Fibroblast of lung (primary cell): ENCODE measurements at places on chromosomes 5 and 9.
A peak's percentile ranks its signal among the peaks of the same experiment; 100 is the strongest.

DNA sequence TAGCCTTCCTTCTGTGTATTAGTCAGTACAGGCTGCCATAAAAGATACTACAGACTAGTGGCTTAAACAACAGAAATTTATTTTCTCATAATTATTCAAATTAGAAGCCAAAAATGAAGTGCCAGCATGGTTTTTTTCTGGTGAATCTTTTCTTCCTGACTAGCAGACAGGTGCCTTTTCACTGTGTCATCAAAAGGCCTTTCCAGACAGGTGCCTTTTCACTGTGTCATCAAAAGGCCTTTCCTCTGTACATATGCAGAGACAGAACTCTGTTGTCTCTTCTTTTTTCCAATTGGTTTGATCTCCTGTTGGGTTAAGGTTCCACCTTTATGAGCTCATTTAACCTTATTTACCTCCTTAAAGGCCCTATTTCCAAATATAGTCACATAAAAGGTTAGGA, 599.9 kb downstream of the ISL1 start:
- DNase-seq: no peak

GRCh38 chr9:113728989-113729388, 147.1 kb upstream of the ZNF618 start:
- no peak for DNase-seq

GRCh38 chr5:40093550-40093949, 586.2 kb upstream of the PTGER4 start:
- DNase-seq: no peak

GRCh38 chr9:95626885-95627558, 110.3 kb upstream of the PTCH1 start:
- DNase-seq: no peak

DNA sequence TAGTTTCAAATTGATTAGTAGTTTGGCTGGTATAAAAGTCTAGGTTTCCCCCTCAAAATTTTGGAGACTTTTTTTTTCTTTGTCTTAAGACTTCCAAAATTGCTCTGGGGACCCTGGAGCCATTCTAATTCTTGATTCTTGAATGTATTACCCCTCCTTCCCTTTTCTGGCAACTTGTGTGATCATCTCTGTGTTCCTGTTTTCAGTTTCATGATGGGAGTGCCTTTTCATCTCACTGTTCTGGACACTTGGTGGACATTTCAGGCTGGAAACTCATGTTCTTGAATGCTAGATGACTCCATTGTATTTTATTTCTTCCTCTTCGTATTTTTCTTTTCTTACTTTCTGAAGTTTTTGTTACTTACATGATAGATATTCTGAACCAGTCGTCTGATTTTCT, 57.3 kb upstream of the LRRC70 start:
- no peak for DNase-seq

GRCh38 chr5:148739023-148739422, 84.7 kb upstream of the HTR4 start:
- DNase-seq: no peak

GRCh38 chr5:131406975-131407638, 143.3 kb downstream of the CDC42SE2 start:
- no peak for DNase-seq

- peak; percentile 48 for DNase-seq
Measured at GRCh38 chr5:159175547-159175946, 33.8 kb downstream of the RNF145 start.

DNA sequence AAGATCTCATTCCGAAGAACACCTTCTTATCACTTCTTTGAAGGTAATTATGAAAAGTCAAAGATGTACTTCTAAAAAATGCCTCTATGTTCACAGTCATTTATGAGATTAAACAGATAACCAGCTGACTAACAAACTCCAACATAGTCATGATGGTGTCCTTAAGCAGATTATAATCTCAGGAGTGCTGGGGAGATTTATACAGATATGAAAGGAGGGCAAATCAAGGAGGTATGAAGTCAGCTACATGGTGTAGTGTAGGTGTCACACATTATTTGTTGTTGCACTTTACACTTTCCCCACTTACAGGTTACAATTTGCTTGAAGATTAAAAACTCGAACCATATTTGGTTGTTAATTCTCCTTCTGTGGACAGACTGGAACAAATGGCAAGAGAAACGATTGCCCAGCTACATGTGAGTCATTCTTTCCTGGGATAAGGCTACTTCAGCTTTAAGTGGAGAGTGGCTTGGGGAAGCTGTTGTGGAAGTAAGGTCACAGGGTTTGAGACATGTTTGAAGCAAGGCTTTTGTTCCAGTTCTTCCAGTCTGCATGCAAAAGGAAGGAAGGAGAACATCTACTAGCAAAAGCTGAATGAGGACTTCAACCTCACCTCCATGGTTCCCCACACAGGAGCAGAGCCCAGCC, 320.1 kb downstream of the ADGRV1 start:
- peak; percentile 79 for DNase-seq

DNA sequence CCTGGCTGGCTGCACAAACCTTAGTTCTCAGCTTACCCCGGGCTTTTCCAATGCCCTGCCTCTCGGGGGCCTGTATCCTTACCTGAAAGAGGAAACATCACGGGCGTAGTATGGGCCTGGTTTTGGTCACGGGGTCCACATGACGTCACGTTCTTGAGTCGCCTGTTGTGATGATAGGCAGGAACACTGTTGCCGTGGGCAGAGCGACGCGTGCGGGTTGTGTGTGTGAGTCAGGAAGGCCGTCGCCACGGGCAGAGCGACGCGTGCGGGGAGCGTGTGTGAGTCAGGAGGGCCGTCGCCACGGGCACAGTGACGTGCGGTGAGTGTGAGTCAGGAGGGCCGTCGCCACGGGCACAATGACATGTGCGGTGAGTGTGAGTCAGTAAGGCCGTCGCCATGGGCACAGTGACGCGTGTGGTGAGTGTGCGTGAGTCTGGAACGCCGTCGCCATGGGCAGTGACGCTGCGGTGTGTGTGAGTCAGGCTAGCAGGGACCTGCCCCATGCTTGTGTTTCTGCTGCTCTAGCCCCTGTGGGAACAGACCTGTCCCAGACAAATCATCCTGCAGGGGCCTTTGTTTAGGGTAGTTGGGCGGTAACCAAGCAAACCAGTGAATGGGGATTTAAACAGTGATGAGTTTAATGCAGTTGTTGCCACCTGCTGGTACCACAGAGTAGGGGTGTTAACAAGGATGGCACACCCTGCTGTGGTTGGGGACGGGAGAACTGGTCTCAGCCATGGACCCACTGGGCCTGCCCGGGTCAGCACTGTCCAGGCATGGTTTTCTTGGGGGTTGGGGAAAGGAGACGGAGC, 19.8 kb downstream of the TRIP13 start:
- DNase-seq: peak; percentile 99

DNA sequence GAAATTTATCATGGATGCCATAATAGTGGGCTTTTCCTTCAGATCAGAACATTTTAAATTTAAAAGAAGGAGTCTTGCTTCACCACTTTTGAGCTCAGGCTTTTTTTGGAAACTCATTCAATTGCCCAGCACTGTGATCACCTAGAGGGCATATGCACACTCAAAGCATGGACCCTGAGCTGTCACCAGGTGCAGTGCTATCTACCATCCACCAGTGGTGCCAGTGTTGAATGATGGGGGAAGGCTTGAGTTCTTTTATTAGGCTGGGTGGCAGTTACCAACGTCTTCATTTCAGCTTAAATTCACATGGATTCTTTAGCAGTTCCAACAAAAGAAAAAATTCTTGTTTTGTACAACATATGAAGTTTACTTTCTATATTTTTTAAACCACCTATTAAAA, 164.1 kb downstream of the CFAP90 start:
- DNase-seq: no peak

DNA sequence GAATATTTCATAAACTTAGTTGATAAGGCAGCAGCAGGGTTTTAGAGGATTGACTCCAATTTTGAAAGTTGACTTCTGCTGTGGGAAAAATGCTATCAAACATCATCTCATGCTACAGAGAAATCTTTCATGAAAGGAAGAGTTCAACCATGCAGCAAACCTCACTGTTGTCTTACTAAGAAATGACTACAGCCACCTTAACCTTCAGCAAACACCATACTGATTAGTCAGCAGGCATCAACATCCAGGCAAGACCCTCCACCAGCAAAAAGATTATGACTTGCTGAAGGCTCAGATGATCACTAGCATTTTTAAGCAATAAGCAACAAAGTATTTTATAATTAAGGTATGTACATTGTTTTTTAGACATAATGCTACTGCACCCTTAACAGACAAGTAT, 7.6 kb downstream of the TMEM174 start:
- DNase-seq: no peak

DNA sequence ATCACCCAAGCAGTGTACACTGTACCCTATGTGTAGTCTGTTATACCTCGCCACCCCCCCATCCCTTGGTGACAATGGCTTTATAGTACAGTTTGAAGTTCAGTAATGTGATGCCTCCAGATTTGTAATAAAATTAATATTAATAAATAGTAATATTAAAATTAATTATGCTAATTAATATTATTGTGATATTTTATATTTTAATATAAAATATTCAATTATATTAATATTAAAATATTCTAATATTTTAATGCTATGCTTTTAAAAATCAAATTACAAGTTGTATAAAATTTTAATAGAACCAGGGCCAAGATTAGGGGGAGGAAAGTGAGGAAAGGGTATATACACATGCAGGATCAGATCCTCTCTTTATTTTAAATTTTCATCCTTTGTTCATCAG, 147.7 kb upstream of the MAP3K1 start:
- no peak for DNase-seq

- DNase-seq: no peak
Measured at GRCh38 chr5:1497242-1497777, 26.4 kb downstream of the LPCAT1 start.

- peak; percentile 17 for DNase-seq
Measured at GRCh38 chr5:74497706-74498105, 142.8 kb downstream of the ENC1 start.

DNA sequence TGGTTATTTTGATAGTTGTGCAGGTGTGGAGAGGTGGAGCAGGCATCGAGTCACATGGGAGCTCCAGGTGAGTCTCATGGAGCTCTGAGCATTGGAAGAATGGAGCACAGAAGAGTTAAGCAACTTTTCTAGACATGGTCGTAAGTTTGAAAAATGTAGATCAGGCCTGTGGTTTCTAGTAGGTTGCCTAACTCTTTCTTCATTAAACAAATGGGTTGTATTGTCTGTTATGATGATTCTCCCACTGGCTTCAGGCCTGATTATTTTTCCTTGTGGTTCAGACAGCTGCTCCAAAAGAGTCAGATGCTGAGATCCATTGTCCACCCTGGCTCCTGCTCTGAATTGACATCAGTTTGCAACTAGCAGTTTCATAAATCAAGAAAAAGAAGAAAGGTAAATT, 80.3 kb upstream of the RPS23 start:
- peak; percentile 88 for DNase-seq

GRCh38 chr9:119339056-119339455, 30.2 kb downstream of the BRINP1 start:
- no peak for DNase-seq

DNA sequence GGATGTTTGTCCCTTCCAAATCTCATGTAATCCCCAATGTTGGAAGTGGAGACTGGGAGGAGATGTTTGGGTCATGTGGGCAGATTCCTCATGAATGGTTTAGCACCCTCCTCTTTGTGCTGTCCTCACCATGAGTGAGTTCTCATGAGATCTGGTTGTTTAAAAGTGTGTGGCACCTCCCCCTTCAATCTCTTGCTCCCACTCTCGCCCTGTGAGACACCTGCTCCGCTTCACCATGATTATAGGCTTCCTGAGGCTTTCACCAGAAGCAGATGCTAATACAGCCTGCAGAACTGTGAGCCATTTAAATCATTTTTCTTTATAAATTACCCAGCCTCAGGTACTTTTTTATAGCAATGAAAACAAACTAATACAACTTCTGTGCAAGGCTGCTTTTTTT, 127.3 kb upstream of the CCDC152 start:
- no peak for DNase-seq

GRCh38 chr9:15416880-15417279, 5.8 kb upstream of the SNAPC3 start:
- DNase-seq: peak; percentile 73

- DNase-seq: no peak
Measured at GRCh38 chr5:177230660-177231059, 72.9 kb downstream of the RAB24 start.
